T-helper 17 cell (primary cell): ENCODE measurements at places on chromosomes 3 and 15.

GRCh38 chr3:47010111-47010712 lies 30.7 kb downstream of the NBEAL2 start:
- no peak for DNase-seq

DNA sequence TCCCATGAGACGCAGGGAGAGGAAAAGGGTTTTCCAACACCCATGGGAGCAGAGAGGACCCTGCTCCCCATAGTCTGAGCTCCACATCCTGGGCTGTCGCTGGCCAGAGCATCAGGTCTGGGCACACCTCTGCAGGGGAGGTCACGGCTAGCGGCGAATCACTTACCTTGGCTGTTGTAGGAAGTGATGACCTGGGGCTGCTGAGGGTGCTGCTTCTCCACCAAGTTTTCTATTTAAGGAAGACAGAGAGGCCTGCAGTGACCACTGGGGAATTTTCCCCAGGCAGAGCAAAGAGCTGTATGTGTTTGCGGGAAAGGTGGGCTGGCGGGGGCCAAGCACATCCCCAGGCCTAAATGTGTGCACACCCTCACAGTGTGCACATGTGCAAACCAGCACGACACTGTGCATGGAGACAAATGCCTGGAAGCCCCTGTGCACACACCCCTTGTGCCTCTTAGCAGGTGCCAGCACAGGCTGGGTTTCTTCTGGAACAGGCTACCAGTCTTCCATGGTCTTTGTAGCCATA lies 7.6 kb downstream of the KY start:
- no peak for DNase-seq

DNA sequence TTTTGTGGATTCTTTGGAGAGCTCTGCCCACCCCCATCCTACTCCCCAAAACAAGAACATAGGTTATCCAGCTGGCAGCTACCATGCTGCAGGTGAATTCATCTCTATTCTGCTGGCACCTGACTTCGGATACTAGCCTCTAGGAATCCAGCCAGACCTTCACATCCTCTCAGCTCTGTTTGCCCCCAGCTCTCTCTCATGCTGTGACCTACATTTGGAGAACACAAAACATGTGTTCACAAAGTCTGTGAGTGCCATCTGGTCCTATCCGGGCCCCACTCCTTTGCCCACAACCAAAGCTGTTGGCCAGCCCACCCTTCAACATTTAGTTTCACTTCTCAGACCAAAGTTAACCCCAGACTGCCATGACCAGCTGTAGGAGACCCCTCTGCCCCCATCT lies 89.4 kb upstream of the C3orf80 start:
- no peak for DNase-seq

DNA sequence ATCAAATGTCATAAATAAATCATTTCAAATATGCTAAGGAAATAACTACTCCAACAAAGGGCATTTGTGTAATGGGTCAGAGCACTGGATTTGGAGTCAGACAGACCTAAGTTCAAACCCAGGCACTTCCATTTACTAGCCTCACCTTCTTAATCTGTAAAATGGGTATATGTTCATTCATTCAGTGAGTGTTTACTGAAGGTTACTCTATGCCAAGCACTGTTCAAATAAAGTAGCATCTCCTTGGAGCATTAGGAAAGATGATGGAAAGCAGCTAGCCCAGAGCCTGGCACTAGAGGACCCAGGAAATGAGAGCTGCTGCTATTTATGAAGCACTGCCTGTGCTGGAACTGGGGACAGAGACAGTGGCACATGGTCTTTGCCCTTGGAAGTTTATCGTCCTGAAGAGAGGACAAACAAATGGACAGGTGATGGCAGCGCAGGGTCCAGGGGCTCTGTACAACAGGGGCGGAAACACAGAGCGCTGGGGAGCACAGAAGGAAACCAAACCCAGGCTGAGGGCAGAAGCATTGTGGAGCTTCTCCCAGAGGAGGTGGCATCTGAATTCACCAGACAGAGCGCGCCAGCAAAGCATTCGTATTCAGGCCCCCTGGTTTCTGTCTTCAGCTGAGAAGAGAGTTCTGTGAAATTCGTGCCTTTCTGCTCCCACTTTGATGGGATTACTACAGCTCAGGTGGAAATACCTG lies 19.0 kb downstream of the TM4SF4 start:
- no peak for DNase-seq

DNA sequence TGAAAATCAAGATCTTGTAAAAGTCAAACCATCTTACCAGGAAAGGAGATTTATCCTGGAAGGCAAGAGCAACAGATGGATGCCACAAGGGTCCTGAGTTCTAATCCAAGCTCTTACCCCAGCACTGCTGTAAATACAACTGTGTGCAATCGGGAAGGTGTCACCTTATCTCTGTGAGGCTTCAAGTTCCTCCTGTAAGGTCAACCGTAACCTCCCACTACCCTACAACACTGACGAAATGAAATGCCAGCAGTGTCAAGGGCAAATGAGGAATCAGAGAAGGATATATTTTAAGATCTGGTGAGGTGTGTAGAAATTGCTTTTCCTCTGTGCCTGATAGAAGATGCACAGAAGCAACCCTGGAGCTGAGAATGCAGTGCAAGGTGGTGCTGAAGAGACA lies 207.8 kb downstream of the NTRK3 start:
- no peak for DNase-seq

DNA sequence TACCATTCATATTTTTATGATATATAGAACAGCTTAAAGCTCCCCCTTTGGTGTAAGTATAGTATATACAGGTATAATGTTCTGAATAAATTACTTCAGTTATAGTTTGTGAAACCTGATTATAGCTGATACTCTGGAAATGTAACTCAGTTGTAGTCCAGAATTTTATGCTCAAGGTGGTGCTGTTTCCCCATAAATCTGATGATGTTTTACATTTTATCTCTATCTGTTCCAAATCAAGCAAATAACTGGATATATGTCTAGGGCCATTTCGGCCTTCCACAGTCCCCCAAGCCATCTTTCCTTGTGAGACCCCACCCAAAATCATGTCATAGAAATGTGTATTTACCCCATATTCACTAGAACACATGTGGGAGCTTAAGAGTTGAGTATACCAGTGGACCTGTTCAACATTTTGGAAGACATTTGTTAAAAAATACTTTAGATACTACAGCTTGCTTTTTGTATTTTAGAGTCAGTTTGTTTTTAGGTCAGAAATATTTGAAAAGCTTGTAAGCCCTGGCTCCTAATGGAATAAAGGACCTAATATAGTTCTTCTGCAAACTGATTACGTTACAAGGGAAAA lies 107.1 kb downstream of the ATG7 start:
- DNase-seq: no peak
